ENCODE measurements at places on chromosomes 6 and 20. TPM values are rescaled to one million over a fixed set of nuclear protein-coding genes. Genes with fewer than 3 reads are reported as not detected.

RAD21L1 gene
- total RNA-seq, result not detected

GSTA2 gene
- not detected for total RNA-seq

CAGE1 gene
- 0.33 TPM for total RNA-seq

TCF21 gene
- 5.0 TPM for total RNA-seq

CLPSL1 gene
- total RNA-seq, result not detected

F13A1 gene
- total RNA-seq, result not detected

HLA-DMB gene
- total RNA-seq, result 0.09 TPM

CARMIL1 gene
- 23.9 TPM for total RNA-seq

CCHCR1 gene
- 21.1 TPM for total RNA-seq

LGSN gene
- total RNA-seq, result not detected
